ENCODE measurements at places on chromosomes 2 and 18.

GRCh38 chr18:41537666-41538065 lies 417.4 kb upstream of the PIK3C3 start:
- no peak for DNase-seq

DNA sequence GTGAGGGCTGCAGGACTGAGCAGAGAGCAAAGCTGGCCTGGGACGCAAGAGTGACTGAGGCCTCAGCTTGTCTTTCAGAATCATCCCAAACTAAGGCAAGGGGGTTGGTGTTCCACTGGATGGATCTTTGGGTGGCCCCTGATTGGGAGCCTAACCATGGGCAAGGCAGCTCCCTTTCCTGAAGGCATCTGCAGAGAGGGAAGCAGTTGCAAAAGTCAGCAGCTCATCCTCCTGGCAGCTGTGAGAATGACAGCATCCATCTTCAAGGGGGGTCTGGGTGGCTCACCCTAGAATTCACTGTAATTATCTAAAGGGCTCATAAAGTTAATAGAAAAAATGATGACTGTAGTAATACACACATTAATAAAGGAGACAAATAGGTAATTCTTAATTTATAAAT lies 46.5 kb upstream of the RAB31 start:
- DNase-seq = no peak

DNA sequence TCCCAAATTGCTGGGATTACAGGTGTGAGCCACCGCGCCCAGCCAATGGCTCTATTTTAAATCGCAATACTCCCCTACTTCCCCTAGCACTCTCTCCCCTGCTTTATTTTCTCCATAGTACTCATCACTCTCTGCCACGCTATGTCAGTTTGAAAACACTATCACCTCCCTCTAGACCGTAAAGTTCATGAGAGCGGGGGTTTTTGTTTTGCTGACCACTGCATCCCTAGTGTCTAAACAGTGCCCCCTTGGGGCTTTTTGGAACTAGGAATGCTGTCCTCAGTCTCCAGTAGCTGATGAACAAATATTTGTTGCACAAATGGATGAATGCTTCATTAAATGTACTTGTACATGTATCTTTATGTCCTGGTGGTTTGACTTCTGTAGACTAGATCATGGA lies 44.1 kb downstream of the ATOH8 start:
- DNase-seq = no peak

DNA sequence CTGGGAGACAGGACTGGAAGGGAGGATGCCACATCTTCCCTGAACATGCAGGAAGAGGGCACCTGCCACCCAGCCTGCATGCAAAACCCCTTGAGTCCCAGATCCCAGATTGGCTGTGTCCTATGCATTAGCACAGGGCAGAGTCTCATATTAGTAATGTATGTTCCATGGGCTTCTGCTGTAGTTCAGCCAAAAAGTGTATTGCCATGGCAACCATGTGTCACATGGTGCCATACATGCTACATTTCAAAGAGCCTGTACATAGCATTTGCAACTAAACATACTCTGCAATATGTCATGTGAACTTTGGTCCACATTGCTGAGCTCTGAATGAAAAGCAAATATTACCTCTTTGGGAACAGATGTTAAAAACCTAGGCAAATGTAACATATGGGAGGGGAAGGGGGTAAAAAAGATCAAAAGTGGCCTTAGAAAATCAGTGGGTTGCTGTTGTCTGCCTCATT lies 78.4 kb downstream of the DPP4 start:
- peak; percentile 37 for DNase-seq

DNA sequence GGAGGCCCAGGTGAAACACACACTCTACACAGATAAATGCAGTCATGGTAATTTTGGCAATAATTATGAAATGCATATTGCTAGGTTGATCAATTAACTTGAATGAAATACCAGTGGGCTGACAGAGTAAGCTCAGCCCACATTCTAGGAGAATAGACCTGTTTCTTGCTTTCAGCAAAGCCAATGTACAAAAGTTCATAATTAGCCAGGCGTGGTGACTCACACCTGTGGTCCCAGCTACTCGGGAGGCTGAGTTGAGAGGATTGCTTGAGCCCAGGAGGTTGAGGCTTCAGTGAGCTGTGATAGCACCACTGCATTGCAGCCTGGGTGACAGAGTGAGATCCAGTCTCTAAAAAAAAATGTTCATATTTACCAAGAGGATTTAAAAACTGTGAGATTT lies 15.7 kb upstream of the MBP start:
- DNase-seq = no peak

DNA sequence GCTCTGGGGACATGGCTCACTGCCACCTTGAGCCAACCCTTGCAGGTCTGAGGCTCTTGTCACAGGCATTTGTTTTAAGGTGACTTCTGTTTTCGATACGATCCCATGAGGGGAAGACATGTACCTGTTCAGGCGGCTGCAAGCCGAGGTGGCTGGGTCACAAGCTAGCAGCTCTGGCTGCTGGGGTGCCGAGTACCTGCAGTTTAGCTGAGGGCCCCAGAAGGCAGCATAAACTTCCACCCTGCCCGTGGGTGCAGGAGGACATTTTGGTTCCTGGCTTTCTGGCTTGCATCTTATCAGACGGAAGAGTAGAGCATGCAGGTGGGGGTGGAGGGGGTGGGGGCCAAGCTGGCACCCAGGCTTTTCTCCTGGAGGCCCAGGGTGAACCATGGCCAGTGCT lies 28.4 kb downstream of the COA5 start:
- no peak for DNase-seq

GRCh38 chr2:181902625-181903024 lies 11.1 kb downstream of the ITPRID2 start:
- no peak for DNase-seq

DNA sequence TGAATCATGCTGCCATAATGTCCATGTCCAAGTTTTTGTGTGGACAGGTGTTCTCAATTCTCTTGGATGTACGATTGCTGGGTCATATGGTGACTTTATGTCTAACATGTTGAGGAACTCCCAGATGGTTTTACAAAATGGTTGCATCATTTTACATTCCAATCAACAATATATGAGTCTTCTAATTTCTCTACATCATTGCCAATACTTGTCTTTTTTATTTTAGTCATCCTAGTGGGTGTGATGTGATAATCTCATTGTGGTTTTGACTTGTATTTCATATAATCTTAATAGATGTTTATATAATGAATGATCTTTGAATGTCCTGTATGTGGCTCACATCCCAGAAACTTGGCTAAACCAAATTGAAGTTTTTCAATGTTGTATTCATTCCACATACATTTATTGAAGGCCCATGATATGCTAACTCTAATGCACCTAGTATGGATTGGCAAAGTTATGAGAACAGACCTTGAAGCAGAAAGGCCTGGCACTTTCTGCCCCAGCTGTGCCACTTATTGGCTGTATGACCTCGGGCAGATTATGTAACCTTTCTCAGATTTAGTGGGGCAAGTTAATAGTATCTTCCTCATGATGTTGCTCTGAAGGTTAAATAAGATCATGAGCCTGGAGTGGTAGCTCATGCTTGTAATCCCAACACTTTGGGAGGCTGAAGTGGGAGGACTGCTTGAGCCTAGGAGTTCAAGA lies 205.4 kb downstream of the RAB3GAP1 start:
- DNase-seq = no peak

- peak; percentile 39 for DNase-seq
Measured at GRCh38 chr2:135742325-135742757, 686 bp downstream of the UBXN4 start.

DNA sequence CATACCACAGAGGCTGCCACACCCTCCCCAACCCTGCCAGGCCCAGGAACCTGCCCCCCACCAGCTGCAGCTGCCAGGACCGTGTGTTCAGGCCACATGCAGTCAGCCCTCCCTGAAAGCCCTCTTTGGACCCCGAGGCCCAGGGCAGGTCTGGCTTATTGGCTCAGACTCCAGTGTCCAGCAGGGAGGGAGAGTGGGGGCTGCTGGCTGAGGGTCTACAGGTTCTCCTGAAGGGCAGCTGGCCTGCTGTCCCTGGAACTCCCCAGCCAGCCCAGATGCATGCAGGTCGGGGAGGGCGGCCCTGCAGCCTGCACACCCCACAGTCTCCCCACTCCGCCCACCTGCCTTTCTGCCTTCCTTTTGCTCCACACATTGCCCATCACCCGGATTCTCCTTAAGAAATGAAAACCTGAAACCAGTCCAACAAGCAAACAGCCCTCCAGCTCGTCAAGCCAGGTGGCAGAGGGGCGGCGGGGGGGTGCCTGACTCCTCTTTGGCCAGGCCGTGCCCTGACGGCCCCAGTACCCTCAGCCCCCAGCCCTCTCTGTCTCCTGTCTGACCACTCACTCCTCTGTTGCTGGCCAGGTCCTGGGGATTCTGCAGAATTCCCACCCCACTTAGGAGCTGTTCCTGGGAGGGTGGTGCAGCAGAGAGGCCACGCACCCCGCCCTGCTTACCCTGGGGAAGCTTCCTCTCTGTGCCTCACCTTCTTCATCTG lies 18.0 kb downstream of the GPR35 start:
- DNase-seq = no peak

- no peak for DNase-seq
Measured at GRCh38 chr2:133777574-133777960, 209.3 kb upstream of the NCKAP5 start.

DNA sequence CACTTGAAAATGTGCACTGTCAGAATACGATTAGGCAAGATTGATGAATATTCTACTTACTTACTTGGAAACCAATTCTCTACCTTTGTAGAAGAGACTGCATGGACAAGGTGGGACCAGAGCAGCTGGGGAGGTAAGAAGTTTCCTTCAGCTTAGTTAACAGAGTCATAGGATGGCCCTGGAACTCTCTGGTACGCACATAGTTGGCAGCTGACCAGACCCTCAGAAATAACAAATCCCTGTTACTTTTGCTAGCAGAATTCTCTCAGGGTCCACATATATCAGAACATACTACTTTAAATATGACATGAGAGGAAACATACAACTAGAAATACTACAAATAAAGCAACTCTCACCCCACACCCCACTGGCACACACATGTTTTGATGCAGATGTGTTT lies 24.8 kb upstream of the STAT1 start:
- DNase-seq = no peak

GRCh38 chr2:198135481-198135934 lies 331.1 kb downstream of the PLCL1 start:
- DNase-seq = no peak

GRCh38 chr2:86746939-86747338 lies 26.8 kb downstream of the RMND5A start:
- DNase-seq = no peak

- no peak for DNase-seq
Measured at GRCh38 chr2:40317046-40317445, 134.8 kb downstream of the SLC8A1 start.

GRCh38 chr2:11102956-11103860 lies 52.1 kb upstream of the SLC66A3 start:
- DNase-seq = no peak

DNA sequence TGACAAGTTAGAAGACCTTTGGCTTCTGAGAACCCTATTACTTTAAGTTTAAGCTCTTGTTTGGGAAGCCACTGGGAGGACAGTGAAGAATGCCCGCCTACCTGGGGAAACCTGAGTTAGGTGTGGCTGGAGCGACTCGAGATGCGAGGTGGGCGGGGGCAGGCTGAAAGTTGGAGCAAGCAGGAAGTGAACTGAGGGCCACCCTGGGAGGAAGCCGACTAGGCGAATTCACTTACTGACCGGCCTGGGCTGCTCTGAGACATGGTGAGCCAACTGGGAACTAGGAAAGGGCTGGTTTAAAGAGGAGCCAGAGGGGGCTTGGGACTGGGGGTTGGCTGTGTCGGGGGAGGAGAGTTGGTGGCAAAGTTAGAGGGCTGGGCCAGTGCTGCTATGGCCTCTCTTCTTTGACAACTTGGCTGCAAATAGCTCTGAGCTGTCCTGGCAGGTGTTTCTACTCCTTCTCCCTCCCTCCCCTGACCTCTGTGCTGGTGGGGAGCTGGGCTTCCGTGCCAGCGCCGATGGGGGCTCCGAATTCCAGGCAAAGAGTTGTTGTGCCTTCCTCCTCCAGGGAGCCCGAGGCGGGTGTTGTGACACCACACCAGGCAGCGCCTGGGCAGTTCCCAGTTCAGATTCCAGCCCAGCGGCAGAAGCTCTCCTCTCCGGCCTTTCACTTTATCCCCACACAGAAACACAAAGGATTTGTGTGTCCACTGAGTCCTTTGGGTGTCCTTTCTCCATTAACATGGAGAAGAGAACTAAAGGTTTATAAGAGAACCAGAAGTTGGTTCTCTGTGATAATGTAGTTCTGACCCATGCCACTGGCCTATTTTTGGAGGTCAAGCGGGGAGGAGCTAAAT lies at the start of gene VAMP8:
Gene VAMP8 (plus strand): TSS at position 201 of the 857 bp plus-strand sequence. CDS start 61 bp downstream, at position 262.
- DNase-seq = peak; percentile 64

DNA sequence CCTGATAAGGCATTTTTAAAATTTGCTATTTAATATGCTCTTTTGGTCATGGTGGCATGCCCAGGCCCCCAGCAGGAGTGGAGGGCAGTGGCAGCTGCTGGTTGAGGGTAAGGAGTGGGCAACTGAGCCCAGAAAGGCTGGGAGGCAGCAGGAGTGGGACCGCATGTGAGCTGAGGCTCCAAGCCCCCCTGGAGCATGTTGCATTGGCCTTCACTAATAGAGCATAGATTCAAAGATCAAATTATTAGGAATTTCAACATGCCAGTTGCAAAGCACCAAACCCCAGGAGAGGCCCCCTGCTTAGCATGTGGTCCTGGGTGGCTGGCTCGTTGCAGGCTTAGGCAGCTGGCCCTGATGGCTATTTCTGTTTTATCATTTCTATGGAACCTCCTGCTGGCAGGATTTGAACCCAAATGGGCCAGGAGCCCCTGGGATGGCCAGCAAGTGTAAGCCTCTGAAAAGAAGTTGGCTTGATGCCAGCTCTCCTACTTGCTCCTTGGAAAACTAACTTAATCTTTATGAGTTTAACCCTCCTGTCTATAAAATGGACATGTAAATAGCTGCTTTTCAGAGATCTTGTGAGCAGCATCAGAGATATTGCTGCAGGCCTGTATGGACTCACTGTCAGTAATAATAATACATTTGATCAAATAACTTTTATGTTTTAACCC lies 42.1 kb upstream of the TMEM131 start:
- DNase-seq = no peak

DNA sequence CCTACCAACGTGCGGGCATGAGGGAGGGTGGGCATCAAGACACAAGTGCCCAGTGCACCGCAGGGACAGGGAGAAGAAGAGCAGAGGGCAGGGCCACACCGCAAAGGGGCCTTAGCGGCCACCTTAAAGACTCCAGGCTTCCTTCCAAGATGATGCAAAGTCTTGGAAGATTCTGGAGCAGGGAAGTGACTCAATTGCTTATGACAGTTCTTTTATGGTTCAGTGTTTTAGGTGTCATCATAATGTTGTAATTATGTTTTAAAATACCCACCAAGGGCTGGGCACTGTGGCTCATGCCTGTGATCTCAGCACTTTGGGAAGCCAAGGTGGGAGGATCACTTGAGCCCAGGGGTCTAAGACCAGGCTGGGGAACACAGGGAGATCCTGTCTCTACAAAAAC lies 44.5 kb upstream of the SEMA4C start:
- no peak for DNase-seq

GRCh38 chr18:24326211-24326610 lies 71.4 kb downstream of the OSBPL1A start:
- no peak for DNase-seq

GRCh38 chr2:55482186-55482884 lies 37.2 kb upstream of the CFAP36 start:
- DNase-seq = no peak

- DNase-seq = no peak
Measured at GRCh38 chr18:25713103-25713502, 361.1 kb upstream of the ZNF521 start.

- DNase-seq = no peak
Measured at GRCh38 chr2:65164426-65164891, 34.6 kb upstream of the RAB1A start.
